ENCODE measurements at places on chromosomes 3 and 15. TPM values are rescaled to one million over a fixed set of nuclear protein-coding genes. Genes with fewer than 3 reads are reported as not detected.

DNA sequence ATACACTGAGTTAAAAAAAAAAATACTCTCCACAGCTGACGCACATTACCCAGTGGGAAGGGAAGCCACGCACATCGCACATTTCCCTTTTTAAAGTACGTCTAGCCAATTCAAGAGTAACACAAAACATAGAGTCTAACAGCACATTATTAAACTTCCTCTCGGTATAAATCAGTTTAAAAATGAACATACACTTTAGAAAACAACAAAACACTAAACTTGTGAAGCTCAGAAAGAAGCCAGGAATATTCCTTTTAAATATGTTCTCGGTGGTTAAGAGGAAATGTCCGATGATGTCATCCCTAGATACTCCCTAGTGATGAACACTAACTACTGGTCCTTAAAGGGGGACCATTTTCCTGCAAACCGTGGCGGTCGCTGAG is 721 bp downstream of the MYEF2 start:
- H3K27ac ChIP-seq, result peak overlapping the region; percentile 5
- peaks cover 44% of the 10 kb centered on the region for H3K4me1 ChIP-seq
- H3K4me3 ChIP-seq, result peak overlapping the region; percentile 81
- DNase-seq, result peak; percentile 79
- no peaks in the 10 kb centered on the region for H3K36me3 ChIP-seq

- DNase-seq, result peak; percentile 52
- H3K27ac ChIP-seq, result no peak overlapping the region
- no peak overlapping the region for H3K4me3 ChIP-seq
- no peaks in the 10 kb centered on the region for H3K36me3 ChIP-seq
- no peaks in the 10 kb centered on the region for H3K27me3 ChIP-seq
- H3K4me1 ChIP-seq, result peaks cover 11% of the 10 kb centered on the region
Measured at GRCh38 chr3:143529018-143529478, 319.2 kb downstream of the SLC9A9 start.

GRCh38 chr3:4033296-4033695 is 234.1 kb downstream of the LRRN1 start:
- no peaks in the 10 kb centered on the region for H3K36me3 ChIP-seq
- no peak overlapping the region for H3K4me3 ChIP-seq
- no peaks in the 10 kb centered on the region for H3K27me3 ChIP-seq
- no peak for DNase-seq
- H3K4me1 ChIP-seq, result no peaks in the 10 kb centered on the region

DNA sequence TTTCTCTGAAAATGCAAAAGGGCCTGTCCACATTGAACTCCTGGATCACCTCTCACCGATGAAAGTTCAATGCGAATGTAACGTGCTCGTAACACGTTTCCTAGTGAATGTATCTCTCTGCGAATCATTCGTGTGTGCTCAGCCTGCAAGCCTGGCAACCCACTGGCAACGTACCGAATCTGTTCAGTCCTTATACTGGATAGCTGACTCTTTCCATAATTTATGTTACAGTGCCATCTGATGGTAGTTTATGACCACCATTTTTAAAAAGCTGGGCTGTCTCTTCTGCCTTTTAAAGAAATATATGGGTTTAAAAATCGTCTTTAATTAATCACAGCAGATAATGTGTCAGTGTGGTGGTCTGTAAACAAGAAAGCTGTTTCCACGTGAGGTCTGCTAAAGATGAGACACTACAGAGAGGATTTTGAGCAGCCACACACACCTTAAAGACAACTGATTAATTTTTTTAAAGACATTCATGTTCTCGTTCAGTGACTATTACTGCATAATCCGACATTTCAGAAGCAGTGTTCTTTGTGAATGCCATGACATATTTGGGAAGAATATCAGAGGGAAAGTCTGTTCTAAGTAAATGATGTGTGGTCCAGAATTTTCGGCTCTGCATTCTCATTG is 69.4 kb upstream of the FOXP1 start:
- DNase-seq, result peak; percentile 90
- H3K36me3 ChIP-seq, result no peaks in the 10 kb centered on the region
- no peak overlapping the region for H3K27ac ChIP-seq

Gene CEMIP
- not detected for total RNA-seq

Gene CELSR3
- 7.0 TPM for total RNA-seq

Data from Karpas-422 (cell line).